ENCODE measurements at places on chromosomes 5 and 9.

DNA sequence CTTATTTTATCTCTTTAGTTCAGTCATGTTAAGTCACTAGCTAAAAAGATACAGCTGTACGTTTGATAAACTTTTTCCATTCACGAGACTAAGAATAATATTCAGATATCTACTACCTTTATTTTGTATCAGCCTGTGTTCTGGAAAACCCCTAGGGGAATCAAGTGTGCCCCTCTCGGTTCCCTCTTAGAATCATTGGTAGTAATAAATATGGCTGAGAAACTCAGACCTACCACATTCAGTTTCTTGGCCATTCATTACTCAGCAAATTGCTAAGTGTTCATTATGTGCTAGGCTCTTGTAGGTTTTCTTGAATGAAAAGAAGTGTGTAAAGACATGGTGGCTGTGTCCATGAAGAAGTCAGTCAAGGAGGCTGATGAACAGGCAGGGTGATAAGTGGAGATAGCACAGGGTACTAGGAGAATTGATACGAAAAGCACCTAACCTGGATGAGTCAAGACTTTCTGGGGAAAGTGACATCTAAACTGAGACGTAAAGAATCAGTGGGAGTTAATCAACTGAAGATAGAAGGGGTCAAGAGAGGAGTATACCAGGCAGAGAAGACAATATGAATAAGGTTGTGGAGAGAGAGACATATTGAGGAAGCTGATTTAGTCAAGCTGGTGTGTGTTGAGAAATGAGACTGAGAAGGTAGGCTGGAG is 86.2 kb downstream of the CSNK1G3 start:
- DNase-seq: no peak

- DNase-seq: no peak
Measured at GRCh38 chr5:80076131-80077050, 41.2 kb downstream of the THBS4 start.

DNA sequence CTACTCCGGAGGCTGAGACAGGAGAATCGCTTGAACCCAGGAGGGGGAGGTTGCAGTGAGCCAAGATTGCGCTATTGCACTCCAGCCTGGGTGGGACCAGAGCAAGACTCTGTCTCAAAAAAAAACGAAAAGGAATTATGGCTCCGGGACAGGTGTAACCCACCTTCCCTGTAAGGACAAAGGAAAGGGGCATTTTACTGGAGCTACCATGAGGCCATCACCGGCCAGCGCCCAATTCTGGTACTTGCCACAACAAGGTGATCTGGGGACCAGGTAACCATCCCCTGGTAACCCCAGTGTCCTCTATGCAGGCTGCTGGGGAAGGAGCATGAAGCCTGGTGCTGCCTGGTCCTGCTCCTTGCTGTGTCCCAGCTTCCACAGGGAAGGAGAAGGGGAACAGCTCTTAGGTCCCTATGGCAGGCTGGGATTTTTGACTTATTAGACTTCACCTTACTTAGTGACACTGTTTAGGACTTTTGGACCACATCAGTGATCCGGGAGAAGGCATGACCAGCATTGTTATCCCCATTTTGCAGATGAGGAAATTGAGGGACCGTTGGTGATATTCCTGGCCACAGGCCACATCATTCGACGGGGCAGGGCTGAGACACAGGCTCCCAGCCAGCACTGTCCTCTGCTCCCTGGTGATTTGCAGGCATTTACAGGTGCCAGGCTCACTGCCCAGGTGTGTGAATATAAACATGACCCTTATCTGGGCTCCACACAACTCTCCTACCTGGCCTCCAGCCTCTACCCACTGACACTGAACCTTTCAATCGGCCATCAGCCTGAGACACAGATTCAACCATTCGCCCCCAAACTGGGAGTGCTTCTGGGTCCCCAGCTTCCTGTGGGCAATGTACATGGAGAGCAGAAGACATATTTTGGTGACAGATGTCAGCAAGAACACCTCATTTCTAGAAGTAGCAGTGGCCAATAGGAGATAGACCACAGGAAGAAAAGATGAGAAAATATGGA is 26.5 kb upstream of the ABO start:
- no peak for DNase-seq

DNA sequence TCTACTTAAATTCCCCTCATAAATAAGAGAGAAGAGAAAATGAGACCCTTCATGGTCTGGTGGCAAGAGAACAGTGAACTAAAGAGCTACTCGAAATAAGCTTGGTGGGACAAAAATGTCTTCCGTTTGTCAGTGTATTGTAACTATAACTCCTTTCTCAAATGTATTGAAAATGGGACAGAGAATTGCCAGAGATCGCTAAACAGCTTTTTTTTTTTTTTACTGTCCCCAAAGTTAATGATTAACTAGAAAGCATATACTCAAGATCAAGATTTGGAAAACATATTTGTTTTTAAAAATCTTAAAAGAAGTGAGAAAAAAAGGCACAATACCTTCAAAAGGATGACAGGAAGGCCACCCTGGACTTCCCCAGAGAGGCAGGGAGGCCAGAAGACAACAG is 206.4 kb upstream of the CTNND2 start:
- no peak for DNase-seq

- DNase-seq: no peak
Measured at GRCh38 chr9:35685506-35685905, 4.2 kb downstream of the TPM2 start.
